Fibroblast of lung (primary cell): ENCODE measurements at places on chromosomes 2 and 18. TPM values are rescaled to one million over a fixed set of nuclear protein-coding genes. Genes with fewer than 3 reads are reported as not detected.

DNA sequence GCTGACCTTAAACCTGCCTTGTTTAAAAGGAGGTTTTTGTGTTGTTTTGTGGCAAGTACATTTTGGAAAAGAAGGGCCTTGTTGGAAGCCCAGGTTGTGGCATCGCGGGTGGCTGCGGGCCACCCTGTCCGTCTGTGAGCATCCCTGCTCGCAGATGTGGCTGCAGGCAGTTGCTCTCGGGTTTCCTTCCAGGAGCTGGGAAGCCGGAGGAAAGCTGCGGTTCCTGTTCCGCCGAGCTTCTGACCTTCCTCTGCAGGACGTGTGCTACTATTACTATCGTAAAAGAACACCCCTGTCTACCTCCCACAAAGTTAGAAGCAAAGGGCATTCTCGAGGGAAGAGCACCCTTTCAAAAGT lies 766 bp downstream of the MFF start:
- H3K4me1 ChIP-seq, result no peaks in the 10 kb centered on the region
- peak overlapping the region; percentile 88 for H3K4me3 ChIP-seq
- H3K36me3 ChIP-seq, result no peaks in the 10 kb centered on the region
- no peaks in the 10 kb centered on the region for H3K27me3 ChIP-seq
- peak; percentile 57 for DNase-seq

The ASAP2 gene
- 19.9 and 24.0 TPM in 2 replicates for polyA plus RNA-seq

The XIRP2 gene
- polyA plus RNA-seq, result 0.20 and 1.1 TPM in 2 replicates

The IGFBP5 gene
- polyA plus RNA-seq, result 712 and 2,607 TPM in 2 replicates

DNA sequence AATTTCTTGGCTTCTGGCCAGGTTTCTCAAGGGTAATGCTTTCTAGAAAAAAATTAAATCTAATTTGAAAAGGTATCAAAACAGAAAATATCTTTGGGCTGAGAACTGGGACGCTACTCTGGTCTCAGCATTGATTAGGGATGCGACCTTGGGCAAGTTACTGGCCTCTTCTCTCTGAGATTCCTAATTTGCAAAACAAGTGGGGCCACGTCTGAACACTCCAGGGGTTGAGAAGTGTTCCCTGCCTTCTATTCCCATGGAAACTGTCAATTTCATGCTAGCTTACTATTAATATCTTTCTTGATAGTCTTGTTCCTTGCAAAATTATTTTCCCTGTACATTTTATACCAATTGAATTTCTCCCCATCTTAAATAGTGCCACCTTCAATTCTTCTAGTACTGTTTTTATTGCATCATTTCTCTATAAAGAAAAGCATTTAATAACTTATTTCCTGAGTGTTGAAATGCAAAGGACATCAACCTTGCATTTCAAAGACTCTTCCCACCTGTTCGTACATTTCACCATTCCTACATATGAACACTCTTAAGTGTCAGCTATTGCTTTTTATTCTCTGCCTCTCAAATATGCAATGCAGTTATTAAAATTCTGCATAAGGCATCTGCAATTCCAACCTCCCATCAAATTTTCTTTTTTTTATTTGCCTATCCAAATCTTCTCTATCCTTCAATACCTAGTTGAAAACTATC lies 118.3 kb upstream of the DSEL start:
- H3K36me3 ChIP-seq, result no peaks in the 10 kb centered on the region
- no peaks in the 10 kb centered on the region for H3K27me3 ChIP-seq
- no peak for DNase-seq
- no peak overlapping the region for H3K4me3 ChIP-seq
